NCI-H187 (cell line): ENCODE measurements at places on chromosomes 7 and 10.

DNA sequence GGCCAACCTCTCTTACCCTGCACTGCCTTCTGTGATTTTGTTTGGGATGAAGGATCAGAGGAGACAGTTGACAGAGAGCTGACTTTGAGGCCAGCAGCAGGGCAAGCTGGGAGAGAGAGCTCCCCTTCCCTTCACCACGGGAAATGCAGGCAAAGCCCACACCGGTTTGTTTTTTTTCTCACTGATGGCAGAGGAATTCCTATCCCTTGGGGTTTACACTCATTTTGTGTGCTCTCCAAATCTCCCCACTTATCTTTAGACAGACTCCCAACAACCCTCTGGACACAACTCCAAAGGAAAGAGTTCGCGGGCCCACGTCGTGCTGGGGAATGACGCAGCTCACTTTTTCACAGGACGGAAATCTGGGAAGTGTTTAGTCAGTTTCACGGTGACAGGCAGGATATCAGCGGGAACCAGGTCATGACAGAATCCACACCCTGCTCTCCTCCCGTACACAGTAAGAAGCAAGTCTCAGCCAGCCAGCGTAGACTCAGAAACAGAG, 68.3 kb upstream of the FAM171A1 start:
- no peak for DNase-seq

GRCh38 chr7:49094866-49095265, 170.5 kb downstream of the CDC14C start:
- DNase-seq = no peak

DNA sequence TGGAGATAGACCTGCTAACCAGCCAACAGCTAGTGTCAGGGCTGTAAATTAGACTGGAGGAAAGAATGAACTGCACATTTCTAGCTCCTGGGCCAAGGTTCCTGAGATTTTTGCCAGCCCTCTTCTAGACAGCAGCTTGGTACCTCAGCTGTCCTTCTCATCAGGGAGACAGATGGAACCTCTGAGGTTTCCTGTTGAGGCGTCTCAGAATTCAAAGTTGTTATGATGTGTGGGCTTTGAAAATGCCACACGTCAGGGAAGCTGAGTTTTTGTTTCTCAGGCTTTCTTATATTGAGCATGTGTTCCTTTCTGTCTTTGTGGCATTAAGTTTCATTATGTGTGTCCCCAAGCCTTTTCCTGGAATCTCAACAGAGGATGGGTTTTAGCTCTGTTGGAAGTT, 736.6 kb downstream of the AUTS2 start:
- DNase-seq = no peak

- DNase-seq = no peak
Measured at GRCh38 chr7:45215601-45216062, 58.0 kb downstream of the RAMP3 start.

DNA sequence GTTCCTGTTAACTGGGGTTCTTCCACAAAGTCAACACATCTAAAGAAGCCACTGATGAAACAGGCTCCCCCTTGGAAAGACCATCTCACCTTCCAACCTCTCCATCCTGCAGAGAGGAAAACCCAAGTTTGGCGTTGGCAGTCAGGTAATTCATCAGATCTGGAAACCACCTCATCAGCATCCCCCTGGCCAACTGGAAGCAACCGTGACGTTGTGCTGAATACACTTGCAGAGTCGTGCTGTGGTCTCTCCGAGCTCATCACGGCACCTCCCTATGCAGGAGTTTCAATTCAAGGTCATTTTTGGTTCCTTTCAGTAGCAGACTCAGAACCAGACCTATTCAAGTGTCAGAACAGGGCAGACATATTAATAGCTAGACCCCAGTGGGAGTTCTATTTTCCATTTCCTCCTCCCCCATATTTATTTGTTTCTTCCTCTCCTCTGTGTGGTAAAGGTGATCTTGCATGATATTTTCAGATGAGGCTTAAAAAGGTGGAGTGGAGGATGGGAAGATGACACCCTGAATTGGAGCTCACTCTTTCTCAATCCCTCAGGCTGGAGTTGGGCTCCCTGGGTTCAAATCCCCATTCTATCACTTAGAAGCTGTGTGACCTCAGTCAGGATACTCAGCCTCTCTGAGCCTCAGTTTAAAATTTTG, 149.1 kb upstream of the ADO start:
- no peak for DNase-seq

DNA sequence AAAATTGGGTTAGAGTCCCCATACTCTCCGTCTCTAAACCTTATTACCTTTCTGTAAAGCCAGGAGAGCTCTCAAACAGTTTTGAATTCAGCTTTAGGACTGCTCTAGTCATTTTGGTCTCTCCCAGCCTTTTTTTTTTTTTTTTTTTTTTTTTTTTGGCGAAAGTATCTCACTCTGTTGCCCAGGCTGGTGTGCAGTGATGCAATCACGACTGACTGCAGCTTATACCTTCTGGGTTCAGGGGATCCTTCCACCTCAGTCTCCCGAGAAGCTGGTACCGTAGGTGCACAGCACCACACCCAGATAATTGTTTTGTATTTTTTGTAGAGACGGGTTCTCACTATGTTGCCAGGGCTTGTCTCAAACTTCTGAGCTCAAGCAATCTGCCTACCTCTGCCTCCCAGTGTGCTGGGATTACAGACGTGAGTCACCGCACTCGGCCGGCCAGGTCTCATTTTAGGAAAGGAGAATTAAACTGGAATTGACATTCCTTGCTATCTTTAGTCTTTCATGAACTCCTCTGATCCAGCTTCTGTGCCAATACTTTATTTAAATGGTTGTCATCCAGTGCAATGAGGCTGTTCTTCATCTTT, 31.4 kb upstream of the RSU1 start:
- no peak for DNase-seq

DNA sequence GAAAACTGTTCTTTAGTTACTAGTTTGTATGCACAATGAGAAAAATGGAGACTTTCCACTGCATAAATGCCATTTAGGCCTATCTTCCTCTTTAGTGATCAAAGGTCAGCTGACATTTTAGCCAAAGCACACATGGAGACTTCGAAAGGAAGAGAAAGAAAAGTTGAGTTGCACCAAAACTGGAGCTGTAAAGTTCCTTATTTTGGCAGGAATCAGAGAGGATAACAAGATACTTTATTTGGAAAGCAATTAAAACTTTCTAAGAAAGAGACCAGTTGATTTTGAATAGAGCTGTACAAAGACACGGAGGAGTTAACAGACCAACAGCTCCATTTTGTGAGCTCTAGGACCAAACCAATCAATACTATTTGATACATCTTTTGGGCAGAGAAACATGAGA, 14.2 kb downstream of the ENTPD7 start:
- DNase-seq = no peak

DNA sequence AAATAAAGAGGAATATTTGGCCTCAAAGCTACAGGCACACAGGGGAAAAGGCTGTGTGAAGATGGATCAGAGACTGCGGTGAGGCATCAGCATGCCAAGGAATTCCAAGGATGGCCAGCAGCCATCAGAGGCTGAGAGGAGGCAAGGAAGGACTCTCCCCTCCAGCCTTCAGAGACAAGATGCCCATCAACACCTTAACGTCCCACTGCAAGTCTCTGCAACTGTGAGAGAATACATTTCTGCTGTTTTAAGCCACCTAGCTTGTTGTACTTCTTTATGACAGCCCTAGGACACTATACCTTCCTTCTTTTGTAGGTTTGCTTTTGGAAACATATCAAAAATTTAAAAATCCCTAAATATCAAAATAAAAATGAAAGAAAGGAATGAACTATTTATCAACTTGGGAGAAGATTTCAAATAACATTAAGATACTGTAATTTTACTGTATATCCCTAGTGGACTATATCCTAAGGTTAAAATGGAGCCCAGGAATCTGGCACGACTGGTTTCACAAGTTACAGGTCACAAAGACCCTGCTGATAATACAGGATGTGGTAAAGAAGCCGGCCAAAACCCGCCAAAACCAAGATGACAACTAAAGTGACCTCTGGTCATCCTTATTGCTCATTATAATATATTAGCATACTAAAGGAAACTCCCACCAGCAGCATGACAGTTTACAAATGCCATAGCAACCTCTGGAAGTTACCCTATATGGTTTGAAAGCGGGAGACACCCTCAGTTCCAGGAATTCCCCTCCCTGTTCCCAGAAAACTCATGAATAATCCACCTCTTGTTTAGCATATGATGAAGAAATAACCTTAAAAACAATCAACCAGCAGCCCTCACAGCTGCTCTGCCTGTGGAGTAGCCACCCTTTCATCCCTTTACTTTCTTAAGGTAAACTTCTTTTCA, 185.2 kb downstream of the AVL9 start:
- no peak for DNase-seq

DNA sequence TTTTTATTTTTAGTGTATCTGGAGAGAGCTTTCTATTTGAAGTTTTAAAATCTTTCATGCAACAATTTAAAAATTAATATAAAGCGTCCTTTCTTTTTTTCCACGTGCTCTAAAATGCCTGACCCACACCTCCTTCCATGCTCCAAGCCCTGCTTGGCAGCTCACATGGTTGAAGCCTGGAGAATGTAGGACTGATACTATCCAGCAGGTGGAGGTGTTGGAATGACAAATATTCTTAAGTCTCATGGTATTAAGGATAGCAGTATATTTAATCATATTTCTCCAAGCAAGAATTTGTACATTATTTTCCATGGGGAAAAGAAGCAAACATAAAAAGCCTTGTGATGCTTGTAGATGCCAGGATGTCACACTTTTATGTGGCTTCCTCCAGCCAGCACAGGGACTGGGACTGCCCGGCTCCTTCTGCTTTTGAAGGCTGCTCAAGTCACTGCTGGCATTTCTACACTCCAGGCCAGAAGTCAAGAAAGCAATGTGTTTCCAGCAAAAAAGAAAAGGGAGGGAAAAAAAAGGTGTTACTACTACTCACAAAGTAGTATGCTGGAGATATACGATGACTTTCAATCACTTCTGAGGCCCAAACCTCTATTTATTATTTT, 49.7 kb downstream of the BZW2 start:
- no peak for DNase-seq

- DNase-seq = no peak
Measured at GRCh38 chr7:139118234-139118804, 8.8 kb upstream of the ZC3HAV1 start.

DNA sequence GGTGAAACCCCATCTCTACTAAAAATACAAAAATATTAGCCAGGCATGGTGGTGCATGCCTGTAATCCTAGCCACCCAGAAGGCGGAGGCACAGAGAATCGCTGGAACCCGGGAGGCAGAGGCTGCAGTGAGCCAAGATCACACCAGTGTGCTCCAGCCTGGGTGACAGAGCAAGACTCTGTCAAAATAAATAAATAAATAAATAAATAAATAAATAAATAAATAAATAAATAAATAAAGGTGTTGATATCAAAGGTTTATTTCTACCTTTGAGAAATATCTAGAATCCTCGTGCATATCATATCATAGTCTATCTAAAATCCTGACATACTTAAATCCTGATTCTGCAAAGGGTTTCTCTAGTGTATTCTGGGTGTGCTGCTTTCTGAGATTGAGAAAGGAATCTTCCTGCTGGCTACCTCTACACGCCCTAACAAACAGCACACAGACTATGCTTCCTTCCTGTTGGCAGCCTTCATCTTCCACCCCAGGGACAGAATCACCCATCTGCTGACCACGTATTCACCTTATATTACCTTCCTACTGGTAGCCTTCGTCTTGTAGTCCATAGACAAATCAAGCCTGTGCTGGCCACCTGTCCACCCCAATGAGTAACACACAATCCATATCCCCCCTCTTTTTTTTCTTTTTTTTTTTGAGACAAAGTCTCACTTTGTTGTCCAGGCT, 8.7 kb downstream of the ABLIM1 start:
- DNase-seq = no peak

DNA sequence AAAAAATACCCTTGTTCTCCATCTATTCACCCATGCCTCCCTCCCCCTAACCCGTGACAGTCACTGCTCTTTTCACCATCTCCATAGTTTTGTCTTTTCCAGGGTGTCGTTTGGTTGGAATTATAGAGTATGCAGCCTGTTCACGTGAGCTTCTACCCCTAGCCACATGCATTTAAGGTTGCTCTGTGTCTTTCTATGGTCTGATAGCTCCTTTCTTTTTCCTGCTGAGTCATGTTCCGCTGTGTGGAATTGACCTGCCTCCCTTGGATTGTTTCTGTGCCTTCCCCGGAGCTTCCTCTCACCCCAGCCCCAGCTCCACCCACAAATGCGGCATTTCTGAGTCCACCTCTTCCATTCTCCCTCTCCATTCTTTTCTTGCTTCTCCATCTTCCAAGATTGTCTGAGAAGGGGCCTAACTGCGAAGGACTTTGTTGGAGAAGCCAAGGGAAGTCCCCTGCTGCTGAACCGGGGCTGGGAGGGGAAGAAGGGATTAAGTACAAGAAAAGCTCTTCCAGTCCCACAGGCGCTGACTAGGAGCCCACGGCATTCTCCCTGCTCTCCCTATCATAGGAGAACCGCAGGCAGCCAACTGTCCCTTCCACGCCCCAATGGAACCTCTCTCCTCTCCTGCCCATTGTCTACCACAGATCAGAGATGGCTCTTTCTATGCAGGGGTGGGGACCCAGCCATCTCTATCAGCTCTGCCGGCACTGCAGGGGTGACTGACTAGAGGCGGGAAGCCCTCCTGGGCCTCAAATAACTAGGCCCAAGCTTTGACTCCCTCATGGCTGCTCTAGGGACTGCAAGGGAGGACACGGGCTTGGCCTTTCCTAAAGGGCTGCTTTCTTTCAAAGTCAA, 87.5 kb upstream of the ANLN start:
- no peak for DNase-seq

GRCh38 chr7:102111061-102112041, 175.3 kb upstream of the SH2B2 start:
- DNase-seq = no peak

DNA sequence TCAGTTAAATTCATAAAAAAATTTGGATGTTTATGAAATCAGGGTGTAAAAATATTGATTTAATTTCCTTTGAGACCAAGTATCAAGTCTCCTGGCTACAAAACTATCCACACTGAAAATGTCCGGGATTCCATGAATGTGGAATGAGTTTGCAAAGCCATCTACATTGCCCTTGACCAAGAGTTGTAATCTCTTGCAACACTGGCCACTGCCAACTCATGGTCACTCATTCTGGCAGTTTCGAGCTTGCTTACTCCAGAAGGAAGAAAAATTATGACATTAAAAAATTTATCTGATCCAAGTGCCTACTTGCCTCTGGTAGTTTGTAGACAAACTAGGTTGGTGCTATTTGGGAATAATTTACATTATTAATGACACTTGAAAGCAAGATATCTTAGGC, 84.2 kb downstream of the NPY start:
- no peak for DNase-seq
